Cortex of kidney (tissue), 1 donor: ENCODE measurements at places on chromosomes 16 and 17.

- no peak for DNase-seq
These were observed 2.1 kb upstream of the C17orf78 start for GRCh38 chr17:37373530-37374159.

DNA sequence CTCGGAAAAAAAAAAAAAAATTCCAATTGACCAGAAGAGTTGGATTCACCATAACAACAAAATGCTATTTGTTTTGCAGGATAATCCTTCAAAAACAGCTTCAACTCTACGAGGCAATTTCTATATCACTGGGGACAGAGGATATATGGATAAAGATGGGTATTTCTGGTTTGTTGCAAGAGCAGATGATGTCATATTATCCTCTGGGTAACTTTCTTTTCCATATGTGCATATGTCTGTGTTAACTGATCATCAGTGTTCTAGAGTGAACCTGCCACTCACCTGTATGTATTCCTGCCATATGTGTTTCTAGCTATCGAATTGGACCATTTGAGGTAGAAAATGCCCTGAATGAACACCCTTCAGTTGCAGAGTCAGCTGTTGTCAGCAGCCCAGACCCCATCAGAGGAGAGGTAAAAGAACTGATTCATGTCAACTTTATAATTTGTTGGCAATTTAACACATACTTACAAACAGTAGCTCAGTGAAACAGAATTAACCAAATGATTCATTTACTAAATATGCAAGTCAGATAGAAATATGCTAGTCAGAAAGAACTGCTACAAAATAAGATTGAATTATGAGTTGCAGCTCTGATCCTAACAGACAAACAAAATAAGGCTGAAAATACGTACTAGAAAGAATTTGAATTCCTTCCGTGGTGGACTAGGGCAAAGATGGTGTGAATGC lies 14.2 kb downstream of the ERI2 start:
- DNase-seq: no peak

DNA sequence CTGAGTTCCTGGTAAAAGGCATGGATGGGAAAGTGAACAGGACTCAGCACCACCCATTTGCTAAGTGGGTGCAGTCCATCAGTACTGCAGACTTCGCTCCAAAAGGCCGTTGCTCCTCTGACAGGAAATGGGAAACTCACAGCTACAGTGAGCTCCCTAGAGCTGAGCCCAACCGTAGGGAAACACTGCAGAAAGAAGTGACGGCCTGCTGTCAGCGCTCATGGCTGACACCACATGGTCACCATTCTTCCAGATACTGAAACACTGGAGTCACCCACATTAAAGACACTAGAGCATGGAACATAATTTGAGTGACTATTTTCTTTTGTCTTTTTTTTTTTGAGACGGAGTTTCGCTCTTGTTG lies 31.9 kb downstream of the UBE2O start:
- DNase-seq: no peak

DNA sequence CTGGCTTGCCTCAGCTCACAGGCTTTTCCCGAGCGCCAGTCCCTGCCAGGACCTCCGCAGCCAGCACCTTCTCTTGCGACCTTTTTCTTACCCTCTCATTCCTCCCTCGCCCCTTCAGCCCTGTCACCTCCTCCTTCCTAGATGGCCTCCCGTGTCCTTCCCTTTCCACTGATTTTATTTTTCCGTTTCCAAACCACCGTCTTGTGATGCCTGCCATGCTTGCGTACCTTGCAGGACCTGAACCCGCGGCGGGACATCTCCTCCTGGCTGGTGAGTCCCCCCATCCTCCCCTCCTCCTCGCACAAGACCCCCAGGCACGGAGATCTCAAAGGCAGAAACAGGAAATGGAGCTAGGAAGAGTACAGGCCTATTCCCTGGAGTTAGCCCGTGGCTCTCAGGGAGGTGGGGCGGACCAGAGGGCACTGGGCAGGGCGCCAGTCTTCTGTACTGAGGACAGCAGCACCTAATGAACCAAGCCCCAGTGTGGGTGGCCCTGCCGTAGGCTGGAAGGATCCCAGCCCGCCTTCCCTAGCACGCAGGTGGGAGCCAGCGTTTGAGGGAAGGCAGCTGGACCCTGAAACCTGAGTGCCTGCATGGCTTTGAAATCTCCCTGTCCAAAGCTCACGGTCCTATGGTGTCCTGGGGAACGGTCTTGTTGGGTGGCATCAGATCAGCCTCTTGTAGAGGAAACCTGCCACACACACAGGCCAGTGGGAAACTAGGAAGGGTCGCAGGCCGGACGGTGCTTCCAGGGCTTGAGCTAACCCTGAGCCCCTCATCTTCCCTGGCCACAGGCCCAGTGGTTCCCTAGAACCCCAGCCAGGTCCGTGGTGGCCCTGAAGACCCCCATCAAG lies 612 bp downstream of the CISD3 start:
- no peak for DNase-seq

GRCh38 chr16:72427051-72427782 lies 255.3 kb upstream of the PMFBP1 start:
- DNase-seq: no peak

GRCh38 chr16:87295259-87295658 lies 21.9 kb downstream of the C16orf95 start:
- no peak for DNase-seq
